ENCODE measurements at places on chromosomes 3 and 15.

GRCh38 chr3:101964861-101965260, 115.5 kb downstream of the NFKBIZ start:
- DNase-seq, result no peak

DNA sequence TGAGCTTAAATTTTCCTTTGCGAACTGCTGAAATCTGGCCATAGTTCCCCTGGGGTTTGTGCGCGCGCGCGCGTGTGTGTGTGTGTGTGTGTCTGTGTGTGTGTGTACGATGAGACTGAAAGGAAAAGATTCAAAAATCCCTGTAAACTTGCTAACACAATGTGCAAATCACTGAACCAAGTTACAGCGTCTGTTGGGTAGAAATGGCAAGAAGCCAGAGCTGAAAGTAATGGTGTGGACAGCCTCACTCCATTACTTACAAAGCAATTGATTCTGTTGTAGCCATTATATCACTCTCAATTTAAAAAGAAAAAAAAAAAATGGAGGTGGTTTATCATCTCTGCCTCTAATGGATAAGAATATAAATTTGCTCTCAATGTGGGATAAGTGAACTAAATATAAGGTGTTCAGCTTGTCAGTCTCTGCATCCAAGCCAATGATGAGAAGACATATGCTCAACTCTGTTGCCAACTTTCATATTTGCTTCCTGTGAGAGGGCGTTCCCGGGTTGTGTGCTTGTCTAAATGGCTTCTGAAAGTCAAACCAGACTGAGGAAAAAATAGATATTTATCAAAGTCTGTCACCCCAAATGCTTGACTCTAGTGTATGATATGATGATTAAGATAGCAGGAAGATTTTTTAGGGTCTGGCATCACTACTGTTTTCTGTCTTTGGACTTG, 422.2 kb downstream of the ZNF385D start:
- DNase-seq, result no peak

DNA sequence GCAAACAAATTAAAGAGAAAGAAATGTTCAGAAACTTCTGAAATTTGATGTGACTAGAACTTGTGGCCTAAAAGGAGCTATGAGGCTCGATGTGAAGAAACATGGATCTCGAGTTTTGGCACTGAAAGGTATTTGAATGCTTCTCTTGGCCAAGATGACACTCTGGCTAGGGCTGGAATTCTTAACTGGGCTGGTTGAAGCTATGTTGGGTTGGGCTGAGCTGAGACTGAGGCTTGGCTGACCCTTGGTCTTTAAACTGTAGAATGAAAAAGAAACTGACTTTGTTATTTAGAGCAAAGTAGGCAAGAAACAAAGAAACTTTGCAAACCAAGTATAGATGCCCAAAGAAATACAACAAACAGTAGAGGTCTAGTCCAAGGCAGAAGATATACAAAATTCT, 28.1 kb upstream of the CLDN16 start:
- no peak for DNase-seq

GRCh38 chr3:62365391-62366125, 7.8 kb downstream of the FEZF2 start:
- DNase-seq, result no peak

- no peak for DNase-seq
Observed at GRCh38 chr15:26449291-26449690, 323.6 kb downstream of the GABRB3 start.

- DNase-seq, result no peak
Observed at GRCh38 chr3:54874816-54875556, 52.9 kb downstream of the LRTM1 start.

DNA sequence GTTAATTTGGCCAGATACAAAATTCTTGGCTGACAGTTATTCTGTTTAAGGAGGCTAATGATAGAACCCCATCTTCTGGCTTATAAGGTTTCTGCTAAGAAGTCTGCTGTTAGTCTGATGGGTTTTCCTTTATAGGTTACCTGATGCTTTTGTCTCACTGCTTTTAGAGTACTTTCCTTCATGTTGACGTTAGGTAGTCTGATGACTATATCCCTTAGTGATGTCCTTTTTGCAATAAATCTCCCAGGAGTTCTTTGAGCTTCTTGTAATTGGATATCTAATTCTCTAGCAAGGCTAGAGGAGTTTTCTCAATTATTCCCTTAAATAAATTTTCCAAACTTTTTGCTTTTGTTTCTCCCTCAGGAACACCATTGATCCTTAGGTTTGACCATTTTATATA, 114.1 kb upstream of the CDIN1 start:
- no peak for DNase-seq

Measured in Caco-2 (cell line).